ENCODE measurements at places on chromosomes 13 and 19. TPM values are rescaled to one million over a fixed set of nuclear protein-coding genes. Genes with fewer than 3 reads are reported as not detected.

Gene CGB3
- total RNA-seq = not detected

Gene KLK4
- not detected for total RNA-seq

Gene LATS2
- 41.9 TPM for total RNA-seq

Gene FFAR1
- total RNA-seq = 0.52 TPM
